Activated naive CD4-positive, alpha-beta T cell (primary cell): ENCODE measurements at places on chromosomes 1 and 21.

DNA sequence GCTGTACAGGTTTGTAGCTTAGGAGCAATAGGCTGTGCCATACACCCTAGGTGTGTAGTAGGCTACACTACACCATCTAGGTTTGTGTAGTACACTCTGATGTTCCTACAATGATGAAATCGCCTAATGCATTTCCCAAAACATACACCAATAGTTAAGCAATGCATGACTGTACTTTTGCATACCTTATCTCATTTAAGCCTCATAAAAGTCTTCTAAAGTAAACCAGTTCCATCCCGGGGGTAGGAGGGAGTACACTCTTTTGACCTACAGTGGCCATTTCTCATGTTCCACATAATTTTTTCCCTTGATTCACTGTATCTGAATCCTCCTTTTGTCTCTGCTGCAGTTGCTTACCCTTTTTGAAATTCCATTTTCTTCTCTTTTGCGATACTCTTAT, 12.2 kb downstream of the TRMT13 start:
- no peak for DNase-seq

DNA sequence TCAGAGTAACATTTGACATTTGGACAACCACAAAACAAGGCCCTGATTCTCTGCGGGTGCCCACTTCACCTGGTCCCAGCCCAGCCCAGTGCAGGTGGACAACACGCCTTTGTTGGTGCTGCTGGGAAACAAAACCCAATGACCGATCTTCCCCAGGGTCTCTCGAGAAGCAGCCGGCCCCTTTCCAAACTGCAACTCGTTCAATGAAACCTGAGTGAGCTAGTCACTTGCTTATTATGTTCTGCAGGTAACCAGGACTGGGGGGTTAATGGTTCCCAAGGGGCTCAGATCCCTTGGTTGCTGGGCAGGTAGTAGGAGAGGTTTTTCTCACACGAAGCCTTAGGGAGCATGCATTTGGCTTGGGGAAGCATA, 42.9 kb downstream of the ABCG1 start:
- no peak for DNase-seq

DNA sequence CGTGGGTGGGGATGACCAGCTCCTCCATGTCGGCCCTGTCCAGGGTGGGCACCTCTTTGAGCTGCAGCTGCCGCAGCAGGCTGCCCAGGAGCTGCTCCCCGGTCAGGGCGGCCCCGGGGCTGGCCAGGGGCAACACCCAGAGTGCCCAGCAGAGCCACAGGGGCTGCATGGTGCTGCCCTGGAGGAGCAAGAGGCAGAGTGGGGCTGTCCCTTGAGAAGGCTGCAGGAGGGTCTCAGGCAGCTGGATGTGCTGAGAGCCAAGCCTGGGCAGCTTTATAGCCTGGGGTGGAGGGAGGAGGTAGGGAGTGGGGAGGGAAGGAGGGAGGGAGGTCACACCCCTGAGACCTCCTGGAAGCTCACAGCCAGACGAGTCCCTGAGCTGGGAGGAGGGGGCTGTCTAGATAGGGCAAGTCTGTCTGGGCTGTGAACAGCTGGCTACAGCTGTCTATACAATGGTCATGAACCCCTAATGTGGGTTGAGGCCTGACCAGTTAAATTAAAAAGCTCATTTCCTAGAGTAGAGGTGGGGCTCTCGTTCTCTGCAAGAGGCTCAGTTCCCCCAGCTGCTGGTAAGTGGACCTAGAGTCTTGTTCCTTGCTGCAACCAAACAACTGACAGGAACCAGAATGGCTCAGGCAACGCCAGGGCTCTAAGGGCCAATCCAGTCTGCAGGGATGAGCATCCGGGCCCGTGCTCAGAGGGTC, at the start of gene LEFTY1:
LEFTY1 (minus strand) TSS at position 249 of the 704 bp plus-strand sequence; CDS start at position 169, 80 bp downstream.
- no peak for DNase-seq

DNA sequence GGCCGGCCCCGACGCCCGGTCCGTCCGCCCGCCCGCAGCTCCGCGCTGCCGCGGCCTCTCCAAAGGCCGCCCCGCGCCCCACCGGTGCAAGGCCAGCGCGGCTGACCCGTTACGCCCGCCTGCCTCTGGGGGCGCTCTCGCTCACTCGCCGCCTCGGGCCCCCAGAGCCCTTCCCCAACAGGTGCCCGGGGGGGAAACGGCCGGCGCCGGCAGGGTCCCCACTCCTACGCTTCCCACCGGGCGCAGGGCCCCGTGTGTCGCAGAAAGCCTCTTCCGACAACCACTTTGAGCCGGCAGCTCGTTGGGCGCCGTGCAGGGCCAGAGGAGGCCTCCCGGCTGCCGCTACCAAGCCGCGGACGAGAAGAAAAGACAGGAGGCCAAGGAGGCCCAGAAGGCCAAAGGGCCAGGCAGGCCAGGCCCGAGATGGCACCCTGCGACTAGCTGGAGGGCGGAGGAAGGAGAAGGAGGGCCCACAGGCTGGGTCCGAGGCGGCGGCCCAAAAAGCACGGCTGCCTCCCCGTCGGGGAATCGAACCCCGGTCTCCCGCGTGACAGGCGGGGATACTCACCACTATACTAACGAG, 64.9 kb upstream of the FCGR2A start:
- no peak for DNase-seq

DNA sequence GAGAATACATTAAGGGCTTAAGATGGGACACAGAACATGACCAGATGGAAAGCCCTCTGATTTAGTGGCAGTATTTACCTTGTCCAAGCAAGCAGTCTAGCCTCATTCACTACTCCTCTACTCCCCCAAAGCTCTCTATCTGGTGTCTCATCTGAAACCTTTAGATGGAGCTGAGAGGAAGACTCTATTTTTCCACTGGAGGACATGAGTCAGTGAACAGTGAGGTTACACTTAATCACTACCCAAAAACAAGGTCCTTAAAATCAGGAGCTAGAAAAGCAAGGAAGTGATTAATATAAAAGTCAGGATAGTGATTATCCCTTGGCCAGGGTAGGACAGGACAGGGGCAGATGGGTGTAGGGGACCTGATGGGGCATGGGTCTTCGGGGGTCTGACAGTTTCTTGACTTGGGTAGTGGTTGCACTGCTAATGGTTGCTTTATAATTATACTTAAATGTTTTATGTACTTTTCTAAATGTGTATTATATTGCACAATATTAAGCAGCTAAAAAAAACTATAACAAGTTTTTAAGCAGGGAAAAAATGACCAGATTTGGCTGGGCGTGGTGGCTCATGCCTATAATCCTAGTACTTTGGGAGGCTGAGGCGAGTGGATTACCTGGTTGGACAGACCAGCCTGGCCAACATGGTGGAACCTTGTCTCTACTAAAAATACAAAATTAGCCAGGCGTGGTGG, 3.0 kb downstream of the PTPN22 start:
- DNase-seq, result no peak

DNA sequence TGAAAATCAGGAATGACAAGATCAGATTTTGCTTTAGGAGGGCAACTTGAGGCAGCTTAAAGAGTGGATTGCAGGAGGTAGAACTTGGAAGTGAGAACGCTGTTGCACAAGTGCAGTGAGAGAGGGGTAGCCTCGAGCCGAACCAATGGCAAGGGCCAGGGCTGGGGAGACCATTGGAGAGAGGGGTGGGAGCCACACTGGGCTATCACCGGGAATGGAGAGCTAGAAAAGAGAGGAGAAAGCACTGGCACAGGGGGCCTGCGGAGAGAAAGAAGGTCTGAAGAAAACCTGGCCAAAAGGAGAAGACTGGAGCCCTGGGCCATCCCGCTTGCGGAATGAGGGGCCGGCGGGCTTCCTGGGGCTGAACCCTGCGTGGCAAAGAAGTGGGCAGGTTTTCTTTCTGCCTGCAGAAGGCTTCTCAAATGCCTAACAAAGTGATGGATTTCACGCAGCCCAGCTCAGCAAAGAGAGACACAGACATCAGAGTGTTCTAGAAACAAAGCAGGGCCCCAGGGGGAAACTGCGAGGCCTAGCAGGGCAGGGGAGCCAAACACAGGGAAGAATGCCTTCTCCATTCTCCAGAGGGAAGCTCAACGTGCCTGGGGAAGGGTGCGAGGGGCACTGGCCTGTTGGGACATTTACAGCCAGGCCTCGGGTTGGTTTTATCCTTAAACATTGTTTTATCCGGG, 1.2 kb upstream of the SLC37A1 start:
- no peak for DNase-seq

DNA sequence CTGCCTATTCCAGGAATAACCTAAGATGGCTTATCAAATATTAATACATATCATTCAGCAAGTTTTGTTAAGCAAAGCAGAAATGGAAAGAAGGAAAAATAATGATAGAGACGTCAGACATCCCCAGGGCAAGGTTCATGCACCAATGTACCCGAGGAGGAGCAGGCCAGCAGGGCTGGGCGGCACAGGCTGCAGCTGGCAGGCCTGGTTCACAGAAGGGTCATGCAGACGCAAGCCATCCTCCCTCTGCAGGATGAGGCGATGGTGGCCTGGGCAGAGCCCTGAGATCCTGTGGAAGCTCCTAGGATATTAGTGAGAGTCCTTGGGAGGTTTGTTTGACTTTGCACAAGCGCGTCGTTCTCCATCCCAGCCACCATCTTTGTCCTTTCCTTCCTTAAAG, 30.0 kb downstream of the BATF3 start:
- DNase-seq, result no peak

GRCh38 chr1:186564582-186564981, 103.7 kb upstream of the PDC start:
- no peak for DNase-seq

GRCh38 chr1:110626889-110627288, 20.7 kb upstream of the KCNA2 start:
- DNase-seq, result no peak

DNA sequence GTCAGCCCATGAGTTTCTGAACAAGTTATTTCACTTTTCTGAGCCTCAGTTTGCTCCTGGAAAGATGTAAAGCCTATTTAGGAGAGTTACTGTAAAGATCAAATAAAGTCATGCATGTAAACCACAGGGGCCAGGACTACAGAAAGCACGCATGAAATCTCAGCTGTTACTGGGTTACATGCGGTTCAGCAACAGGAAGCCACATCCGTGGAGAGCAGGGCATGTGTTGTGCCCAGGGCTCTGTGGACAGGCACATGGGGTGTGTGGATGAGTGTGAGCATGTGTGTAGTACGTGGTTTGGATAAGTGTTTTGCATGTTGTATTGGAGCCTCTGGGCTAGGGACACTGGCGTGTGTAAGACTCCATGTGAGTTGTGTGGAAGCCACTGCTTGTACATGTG, 2.2 kb upstream of the EPHA2 start:
- DNase-seq, result peak; percentile 9

- peak; percentile 60 for DNase-seq
These were observed 71.7 kb upstream of the ETS2 start for GRCh38 chr21:38733972-38734546.

- DNase-seq, result no peak
These were observed 7.2 kb downstream of the PRDM2 start for GRCh38 chr1:13707164-13707563.

DNA sequence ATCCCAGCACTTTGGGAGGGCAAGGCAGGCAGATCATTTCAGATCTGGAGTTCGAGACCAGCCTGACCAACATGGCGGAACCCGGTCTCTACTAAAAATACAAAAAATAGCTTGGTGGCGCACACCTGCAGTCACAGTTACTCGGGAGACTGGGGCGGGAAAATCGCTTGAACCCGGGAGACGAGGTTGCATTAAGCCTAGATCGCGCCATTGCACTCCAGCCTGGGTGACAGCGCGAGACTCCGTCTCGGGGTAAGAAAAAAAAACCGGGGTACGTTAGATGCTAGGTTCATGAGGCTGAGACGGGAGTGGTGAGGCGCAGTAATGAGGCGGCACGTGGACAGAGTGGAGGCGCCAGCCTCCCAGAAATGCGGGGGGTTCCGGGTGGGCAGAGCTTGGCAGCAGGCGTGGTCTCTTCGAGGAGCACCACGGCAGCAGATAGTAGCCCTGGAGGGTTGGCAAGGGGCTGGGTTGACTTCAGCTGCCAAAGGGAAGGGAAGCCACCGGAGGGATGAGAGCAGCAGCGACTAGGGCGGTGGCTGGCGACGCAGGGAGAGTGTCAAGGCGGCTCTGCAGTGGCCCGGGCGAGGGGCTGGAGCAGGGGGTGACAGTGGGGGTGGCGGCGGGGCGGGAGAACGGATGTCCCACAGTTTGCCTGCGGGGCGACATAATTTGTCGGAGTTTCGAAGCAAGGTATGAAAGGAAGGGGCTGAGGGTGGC, 832 bp downstream of the MRPL20 start:
- DNase-seq, result no peak

DNA sequence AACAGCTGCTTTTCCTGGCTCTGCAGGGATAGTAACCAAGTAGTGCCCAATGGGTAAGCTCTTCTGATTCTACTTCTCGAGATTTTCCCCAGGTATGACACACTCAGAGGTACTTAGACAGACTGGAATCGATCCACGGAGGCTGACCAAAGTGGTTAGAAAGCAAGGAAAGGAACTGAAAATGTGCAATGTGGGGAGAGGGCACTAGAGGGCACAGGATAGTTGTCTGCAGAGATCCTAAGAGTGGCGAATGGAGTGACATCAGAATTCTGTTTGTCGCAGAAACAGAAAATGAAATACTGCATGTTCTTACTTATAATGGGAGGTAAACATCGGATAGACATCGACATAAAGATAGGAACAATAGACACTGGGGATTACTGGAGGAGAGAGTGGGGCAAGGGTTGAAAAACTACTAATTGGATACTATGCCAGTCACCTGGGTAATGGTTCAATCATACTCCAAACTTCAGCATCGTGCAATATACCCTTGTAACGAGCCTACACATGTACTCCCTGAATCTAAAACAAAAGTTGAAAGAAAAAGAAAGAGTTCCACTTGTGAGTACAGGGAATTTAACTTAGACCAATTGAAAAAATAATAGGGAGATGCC, 23.3 kb downstream of the CYP2J2 start:
- no peak for DNase-seq

DNA sequence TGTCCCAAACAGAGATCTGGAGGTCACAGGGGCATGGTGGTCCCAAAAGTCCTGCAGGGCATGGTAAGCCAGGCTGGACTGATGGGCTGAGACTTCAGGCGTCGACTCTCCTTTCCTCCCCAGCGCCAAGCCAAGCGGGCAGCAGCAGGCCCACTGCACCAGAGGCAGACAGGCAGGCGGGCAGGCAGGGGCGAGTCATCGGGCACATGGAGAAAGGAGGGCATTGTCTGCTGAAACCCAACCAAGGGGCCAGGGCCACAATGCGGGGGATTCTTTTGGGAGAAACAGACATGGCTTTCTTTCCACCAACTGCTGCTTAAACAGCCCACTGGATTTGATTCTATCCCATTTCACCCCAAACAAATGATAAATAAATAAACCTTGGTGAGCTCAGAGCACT, 46.2 kb downstream of the TRABD2B start:
- DNase-seq, result no peak

DNA sequence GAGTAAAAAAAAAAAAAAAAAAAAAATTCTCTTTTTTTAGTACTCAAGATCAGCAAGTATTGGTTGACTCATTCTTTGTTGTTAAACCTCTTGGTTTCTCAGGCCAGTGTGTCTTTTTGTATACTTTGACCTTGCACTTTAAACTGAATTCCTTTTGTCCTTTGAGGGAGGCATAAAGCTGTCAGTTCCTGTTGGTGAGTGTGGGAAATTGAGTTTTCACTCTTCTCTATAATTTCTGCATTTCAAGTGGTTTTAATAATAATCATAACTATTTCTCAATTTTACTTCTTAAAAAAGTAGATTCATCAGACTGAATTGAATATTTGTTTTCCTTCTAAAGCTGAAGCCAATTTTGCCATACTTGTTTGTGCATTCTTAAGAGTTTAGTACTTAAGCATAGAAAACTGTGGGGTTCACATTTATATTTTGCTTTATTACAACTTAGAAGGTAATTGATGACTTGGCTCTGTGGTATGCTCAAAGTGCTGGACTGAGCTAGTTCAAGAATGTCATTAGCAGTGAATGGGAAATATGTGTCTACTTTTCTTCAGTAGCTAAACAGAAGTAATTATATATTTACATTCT, 43.4 kb downstream of the ITSN1 start:
- no peak for DNase-seq

- no peak for DNase-seq
These were observed 34.5 kb upstream of the SERBP1 start for GRCh38 chr1:67464746-67465145.
